ENCODE measurements at places on chromosomes 7 and 10.

- DNase-seq = no peak
These were observed 24.4 kb downstream of the C10orf71 start for GRCh38 chr10:49323171-49323895.

DNA sequence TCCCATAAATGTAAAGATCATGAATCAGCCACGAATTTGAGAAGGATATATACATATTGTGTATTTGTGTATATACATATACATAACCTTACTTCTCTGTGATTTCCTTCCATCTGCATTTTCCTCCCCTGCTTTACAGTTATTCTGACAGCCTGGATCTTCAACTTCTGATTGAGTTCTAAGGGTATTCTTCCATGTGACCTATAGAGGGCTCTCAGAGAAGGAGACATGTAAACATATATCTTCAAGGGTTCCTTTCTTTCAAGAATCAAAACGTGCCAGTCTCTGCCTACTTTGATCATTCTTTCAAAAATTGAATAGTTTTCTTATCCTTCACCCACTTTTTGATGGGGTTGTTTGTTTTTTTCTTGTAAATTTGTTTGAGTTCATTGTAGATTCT, 453.7 kb upstream of the POT1 start:
- no peak for DNase-seq

- no peak for DNase-seq
These were observed 562.9 kb upstream of the ADARB2 start for GRCh38 chr10:2300231-2300630.

DNA sequence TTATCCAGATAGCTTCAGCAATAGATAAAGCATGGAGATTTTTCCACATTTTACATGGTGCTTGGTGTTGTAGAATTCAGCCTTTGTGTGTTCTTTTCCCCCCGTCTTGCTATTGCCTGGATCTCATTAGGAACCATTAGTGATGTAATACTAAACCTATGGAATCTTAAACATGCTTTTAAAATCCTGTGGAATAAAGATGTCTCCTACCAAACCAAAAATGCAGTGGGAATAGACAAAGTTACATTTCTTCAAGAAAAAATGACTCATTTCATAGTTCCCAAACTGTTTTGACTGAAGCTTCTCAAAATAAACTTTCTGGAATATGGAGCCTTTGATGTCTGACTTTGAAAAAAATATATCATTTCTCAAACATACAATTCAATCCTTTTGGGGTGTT, 44.0 kb downstream of the CALD1 start:
- DNase-seq = no peak

DNA sequence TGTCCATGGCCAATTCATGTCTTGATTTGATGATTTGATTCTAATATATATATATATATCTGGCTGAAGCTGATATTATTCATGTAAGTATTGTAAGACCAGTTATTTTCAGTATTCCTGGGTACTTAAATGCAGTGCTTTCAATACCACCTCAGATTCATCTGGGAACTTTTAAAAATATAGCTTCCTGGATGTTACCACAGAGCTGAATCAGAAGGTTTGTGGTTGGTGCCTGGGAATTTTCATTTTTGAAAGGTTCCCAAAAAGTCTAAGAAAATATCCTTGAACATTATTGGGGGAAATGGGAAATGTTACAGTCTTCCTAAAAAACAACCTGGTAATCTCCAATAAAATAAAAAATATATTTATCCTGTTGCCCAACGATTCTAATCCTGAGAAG, 10.7 kb upstream of the PPP3CB start:
- no peak for DNase-seq

DNA sequence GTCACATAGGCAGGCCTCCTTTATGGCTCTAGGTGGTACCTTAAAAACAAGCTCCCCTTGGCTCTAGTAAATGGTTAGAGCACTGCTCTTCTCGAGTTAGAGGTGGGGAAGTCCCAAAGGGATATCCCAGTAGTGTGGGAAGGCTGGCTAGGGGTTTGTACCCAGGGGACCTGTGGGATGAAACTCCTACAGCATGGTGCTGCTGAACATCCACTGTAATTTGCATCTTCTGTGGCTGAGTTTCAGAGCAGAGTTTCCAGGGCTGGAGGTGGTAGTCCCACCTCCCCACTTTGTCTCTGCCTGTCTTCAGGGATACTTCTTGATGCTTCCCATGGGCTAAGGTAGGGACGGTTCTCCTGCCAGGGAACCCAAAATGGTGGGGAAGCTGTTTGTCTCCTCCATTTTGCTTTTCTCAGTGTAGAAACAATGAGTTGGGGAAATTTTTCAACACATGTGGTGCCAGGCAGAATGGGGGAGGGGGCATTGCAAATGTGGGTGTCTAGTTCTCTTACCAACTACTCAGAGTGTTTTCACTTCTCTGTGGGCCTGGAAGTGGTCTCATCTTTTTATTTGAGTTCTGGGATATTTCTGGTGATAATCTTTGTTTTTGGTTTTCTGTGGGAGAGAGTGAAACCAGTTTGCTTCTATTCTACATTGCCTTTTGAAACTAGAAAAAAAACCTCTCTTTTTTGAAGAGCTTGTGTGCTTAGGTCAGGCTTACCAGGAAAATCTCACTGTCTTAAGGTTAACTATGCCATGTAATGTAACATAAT, 36.3 kb downstream of the SCART1 start:
- DNase-seq = no peak

DNA sequence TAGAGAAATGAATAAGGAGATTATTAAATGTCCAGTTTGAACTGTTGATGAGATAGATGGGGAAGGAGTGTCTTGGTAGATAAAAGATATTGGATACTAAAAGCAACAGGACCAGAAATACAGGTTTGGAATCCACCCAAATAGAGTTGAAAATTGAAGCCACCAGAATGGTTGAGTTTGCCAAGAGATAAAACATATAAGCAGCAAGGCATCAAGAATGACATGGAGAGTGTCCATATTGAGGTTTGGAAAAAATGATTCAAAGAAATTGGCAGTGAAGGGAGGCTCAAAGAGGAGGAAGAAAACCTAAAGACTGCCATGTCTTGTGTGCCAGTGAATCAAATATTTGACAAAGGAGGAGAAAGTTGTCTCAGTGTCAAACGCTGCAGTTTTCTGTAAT, 24.2 kb downstream of the CFAP69 start:
- DNase-seq = no peak

Data from central memory CD8-positive, alpha-beta T cell (primary cell).